Hematopoietic multipotent progenitor cell treated with erythropoietin and hydrocortisone succinate and interleukin-3 and kit ligand, for 6 days (in vitro differentiated cells): ENCODE measurements at places on chromosomes 3 and 15.
A peak's percentile ranks its signal among the peaks of the same experiment; 100 is the strongest.

DNA sequence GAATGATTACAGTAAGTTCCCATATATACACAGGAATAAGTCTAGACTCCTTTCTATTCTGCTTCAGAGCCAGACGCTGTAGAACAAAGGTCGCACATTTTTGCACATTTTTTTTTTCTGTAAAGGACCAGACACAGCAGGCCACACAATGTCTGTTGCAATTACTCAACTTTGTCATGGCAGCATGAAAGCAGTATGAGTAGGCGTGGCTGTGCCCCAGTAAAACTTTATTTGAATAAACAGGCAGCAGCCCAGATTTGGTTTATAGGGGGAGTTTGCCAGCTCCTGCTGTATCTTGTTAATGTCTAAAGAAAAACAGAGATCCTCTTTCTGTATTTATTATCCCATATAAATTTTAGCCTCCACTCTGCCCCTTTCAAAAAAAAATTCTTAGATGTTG, 708.3 kb downstream of the FHIT start:
- DNase-seq = no peak

GRCh38 chr3:108528459-108529252, 18.3 kb upstream of the MYH15 start:
- DNase-seq = peak; percentile 44

GRCh38 chr15:73632670-73633058, 525 bp downstream of the NPTN start:
- DNase-seq = no peak

DNA sequence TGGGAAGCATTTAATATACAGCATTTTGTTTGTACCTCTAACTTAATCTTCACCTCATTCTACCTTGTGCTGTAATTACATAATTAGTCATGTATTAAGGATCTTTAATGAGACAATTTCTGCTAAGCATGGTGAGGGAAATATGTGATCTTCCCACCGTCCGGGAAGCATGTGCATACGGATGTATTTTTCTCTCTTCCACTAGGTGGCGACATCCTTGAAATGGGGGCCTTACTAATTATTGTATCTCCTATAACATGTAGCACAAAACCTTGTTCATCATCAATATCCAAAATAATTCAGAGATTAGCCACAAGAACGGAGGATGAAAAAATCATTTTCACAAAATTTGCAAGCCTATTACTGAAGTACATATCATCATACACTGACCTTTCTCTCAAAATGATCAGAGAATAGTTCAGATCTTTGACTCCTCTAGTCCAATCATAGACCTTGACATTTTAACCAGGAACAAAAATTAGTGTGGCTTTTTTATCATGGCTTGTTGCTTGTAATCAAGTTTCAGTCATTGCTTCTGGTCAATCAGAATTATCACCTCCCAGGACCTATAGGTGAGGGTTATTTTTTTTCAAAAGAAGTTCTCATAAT, 148.9 kb upstream of the GBE1 start:
- peak; percentile 81 for DNase-seq

DNA sequence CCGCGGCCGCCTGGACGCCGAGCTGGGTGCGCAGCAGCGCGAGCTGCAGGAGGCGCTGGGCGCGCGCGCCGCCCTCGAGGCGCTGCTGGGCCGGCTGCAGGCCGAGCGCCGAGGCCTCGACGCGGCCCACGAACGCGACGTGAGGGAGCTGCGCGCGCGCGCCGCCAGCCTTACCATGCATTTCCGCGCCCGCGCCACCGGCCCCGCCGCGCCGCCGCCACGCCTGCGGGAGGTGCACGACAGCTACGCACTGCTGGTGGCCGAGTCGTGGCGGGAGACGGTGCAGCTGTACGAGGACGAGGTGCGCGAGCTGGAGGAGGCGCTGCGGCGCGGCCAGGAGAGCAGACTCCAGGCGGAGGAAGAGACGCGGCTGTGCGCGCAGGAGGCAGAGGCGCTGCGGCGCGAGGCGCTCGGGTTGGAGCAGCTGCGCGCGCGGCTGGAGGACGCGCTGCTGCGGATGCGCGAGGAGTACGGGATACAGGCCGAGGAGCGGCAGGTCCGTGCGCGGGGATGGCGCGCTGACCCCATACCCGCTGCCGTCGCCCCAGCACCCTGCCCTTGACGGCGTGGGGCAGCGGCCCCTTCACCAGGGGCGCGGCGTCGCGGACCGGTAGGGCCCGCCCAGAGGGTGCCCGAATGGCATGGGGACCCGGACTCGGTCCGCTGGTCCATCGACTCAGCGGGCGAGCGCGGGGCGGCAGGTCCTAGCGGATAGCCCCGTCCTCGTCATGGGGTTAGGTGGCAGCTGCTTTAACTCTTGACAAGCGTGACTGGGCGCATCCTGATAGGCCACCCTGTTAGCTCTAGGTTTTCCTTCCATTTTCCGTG, 848 bp downstream of the SYNM start:
- peak; percentile 66 for DNase-seq

DNA sequence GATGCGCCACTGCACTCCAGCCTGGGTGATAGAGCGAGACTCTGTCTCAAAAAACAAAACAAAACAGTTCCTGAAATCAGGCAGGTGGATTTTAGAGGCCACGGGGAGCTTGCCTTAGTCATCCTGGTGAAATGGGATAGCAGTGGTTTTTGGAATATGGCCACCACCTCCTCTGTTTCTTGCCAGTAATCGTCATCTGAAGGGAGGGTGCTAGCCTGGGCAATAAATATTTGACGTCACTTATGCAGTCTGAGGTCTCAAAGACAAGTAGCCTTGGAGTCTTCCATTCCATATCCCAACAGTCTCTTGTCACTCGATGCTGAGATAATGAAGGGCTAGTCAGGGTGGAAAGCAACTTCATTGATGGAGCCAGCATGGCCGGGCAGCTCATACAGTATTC, 55.2 kb downstream of the KCNAB1 start:
- no peak for DNase-seq

GRCh38 chr15:25863111-25863967, at the start of gene ATP10A:
Gene ATP10A (minus strand): TSS chr15:25863327. CDS start chr15:25863096, 231 bp downstream.
- DNase-seq = peak; percentile 25

- no peak for DNase-seq
Measured at GRCh38 chr3:122880173-122880572, 85.3 kb downstream of the SLC49A4 start.

DNA sequence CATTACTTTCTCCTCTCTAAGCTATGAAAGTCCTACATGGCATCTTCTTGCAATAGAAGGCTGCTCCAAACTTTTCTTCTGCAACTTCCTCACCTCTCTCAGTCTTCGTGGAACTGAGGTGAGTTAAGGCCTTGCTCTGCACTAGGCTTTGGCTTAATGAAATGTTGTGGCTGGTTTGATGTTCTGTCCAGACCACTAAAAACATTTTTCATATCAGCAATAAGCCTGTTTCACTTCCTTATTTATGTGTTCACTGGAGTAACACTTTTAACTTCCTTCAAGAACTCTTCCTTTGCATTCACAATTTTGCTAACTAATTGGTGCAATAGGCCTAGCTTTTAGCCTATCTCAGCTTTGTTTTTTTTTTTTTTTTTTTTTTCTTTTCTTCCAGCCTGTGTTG, 335.3 kb upstream of the NECTIN3 start:
- DNase-seq = no peak

DNA sequence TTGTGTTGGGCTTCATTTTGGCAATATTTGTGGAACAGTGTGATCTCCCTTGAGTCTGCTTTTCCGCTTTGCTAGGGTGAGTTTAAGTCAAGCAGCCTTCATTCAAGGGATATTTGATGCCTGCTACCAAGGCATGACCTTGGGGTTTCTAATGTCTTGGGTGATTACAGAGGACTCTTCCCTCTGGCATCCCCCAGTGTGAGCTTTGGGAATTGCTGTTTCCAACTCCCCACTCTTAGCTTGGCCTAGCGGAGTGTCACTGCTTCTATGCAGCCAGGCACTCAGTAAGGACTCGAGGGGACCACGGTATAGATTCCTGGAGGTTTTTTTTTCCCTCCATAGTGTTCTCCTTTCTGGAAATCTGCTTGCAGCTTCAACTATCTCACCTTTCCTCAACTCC, 21.1 kb downstream of the GCNT3 start:
- DNase-seq = peak; percentile 19

GRCh38 chr3:89042236-89042835, 65.1 kb upstream of the EPHA3 start:
- DNase-seq = no peak

DNA sequence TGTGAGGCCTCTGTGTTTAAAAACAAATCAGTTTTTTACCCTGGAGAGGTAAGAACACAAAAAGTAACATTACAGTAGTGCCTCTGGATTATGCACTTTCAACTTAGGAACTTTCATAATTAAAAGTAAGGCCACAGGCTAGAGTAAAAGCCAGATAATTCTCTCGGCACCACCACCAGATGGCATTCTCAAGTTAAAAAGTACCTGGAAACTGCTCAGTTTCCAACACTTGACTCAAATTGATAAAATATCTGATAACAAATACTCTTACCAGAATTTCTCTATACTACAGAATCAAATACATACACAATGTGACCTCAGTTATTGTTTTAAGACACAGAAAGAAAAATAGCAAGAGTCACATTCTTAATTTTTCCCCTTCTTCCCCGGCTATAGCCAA, 19.9 kb downstream of the SPICE1 start:
- peak; percentile 72 for DNase-seq

DNA sequence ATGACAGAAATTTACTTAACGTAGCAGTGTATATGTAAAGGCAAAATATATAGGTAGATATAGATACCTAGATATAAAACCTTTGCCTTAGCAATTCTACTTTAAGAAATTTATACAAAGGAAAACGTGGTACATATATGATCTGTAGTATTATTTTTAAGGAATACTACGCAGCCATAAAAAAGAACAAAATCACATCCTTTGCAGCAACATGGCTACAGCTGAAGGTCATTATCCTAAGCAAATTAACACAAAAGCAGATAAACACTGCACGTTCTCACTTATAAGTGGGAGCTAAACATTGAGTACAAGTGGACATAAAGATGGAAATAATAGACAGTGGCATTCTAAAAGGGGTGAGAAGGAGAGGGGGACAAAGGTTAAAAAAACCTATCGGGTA, 14.8 kb upstream of the LIPC start:
- no peak for DNase-seq

DNA sequence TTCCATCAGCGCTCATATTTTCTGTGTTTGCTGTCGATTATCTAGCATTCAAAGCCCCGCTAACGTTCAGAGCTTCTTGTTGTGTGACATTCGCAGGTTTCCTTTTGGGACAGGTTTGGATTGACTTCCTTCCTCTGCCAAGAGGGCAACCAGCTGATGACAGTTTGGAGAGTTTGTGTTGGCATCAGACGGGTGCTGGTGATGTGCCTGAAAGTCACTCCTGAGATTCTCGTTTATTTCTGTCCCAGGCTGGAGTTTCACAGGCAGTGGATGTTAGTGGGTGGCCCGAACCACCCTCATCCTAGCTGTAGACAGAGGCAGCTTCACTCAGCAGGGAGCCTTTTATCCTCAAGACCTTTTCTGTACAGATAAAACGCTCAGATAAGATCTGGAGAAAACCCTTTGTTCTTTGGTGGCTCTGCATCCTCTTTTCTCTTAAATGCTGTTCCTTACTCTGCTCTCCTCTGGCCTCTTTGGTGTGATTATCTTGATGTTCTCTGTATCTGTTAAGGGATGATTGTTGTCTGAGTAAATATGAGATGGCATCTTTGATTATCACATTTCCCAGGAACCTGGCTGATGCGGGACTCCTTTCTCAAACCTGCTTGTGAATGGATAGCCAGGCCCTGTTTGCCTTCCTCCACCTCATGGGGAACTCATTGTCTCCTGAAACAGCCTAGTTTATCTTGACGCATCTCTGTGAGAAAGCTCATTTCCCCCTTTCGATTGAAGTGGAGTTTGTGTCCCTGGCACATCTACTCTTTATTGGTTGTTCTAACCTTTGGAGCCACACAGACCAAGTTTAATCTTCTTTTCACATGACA, 35.9 kb downstream of the CGNL1 start:
- DNase-seq = no peak

- no peak for DNase-seq
Measured at GRCh38 chr3:3031326-3031725, 78.8 kb downstream of the IL5RA start.

DNA sequence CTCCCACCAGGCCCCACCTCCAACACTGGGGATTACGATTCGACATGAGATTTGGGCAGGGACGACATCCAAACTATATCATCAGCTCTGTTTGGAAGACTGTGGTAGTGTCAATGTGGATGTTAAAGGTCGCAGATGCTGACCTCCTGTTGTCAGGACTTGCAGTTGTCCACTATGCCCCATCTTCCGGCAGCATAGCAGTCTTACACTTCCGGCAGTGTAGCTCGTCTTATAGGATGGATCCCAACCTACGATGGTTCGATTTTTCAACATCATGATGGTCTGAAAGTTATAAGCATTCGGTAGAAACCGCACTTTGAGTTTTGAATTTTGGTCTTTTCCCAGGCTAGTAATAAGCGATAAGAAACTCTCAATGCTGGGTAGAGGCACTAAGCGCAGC, 20.6 kb downstream of the CLRN1 start:
- DNase-seq = no peak
